ENCODE measurements at places on chromosomes 2 and 18.

- DNase-seq, result no peak
Measured at GRCh38 chr2:176533505-176534193, 264.4 kb downstream of the MTX2 start.

- no peak for DNase-seq
Measured at GRCh38 chr2:164048729-164049128, 312.9 kb upstream of the FIGN start.

- no peak for DNase-seq
Measured at GRCh38 chr2:178229927-178230326, 35.6 kb downstream of the OSBPL6 start.

GRCh38 chr2:217279140-217279539 is 419.3 kb upstream of the TNP1 start:
- no peak for DNase-seq

DNA sequence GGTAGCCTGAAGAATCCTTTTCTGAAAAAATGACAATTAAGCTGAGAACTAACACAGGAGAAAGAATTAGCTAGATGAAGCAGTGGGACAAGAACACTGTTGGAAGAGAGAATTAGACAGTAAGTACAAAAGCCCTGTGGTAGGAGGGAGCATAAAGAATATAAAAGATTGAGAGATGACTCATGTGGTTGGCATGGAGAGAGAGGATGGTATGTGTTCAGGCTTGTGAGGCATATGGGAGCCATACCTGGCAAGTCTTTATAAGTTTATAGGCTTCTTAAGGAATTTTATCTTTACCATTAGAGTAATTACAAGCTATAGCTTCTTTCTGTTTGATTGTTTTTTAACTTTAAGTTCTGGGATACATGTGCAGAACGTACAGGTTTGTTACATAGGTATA is 325.0 kb downstream of the ARL6IP6 start:
- no peak for DNase-seq

- no peak for DNase-seq
Measured at GRCh38 chr2:31347319-31347718, 67.2 kb downstream of the XDH start.

- no peak for DNase-seq
Measured at GRCh38 chr2:98917031-98917471, 19.0 kb downstream of the CRACDL start.

DNA sequence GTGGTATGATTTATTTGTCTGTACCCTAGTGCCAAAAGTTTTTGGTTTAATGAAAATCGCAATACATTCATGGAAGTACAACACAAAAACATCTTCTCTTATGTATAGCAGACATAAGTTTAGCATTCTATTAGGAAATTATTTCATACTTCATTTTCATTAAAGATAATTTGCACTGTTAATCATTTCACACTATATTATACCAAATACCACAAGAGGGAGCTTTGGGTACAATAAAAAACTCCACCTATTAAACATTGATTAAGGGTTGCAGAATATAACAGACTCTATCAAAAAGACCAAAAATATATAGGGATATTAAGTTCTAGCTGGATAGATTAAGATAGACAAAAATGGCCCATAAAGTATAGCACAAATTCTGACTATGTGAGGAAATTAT is 79.0 kb downstream of the SLC66A3 start:
- DNase-seq, result no peak

- DNase-seq, result no peak
Measured at GRCh38 chr18:74412116-74412880, 44.8 kb downstream of the DIPK1C start.

- DNase-seq, result no peak
Measured at GRCh38 chr2:54510916-54511315, 54.8 kb downstream of the SPTBN1 start.

DNA sequence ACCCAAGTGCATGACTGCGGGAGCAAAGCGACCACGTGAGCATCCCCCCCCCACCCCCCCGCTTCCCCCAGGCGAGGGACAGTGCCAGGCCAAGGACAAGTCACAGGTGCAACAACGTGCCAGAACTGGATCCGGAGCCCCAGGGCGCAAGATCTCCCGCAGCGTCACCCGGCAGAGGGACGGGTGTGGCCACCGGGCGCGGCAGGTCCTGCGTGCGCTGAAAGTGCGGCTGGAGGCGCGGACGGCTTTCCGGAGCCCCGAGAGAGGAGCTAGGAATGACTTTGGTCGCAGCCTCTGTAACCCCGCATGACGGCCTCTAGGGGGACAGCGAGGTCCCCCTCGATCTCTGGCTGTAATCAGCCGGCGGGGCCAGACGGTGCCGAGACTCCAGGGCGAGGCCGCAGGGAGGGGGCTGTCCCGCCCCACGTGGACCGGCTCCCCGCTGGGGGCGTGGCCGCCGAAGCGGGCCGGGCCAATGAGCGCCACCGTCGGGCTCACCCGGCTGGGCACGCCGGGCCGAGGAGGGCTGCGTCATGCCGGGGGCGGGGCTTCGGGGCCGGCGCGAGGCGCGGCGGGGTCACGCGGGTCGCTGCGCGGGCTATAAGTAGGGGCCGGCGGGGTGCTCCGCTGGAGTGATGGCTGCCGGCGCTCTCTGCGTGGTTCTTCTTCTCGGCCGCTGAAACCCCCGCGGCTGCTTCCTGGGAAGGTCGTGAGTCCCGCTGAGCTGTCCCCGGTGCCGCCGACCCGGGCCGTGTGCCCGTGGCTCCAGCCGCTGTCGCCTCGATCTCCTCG is at the start of gene SLC20A1:
Gene SLC20A1, plus strand, starts transcription at position 630 of the 792 bp plus-strand sequence. CDS start 890 bp downstream, outside the sequence.
- peak; percentile 93 for DNase-seq

DNA sequence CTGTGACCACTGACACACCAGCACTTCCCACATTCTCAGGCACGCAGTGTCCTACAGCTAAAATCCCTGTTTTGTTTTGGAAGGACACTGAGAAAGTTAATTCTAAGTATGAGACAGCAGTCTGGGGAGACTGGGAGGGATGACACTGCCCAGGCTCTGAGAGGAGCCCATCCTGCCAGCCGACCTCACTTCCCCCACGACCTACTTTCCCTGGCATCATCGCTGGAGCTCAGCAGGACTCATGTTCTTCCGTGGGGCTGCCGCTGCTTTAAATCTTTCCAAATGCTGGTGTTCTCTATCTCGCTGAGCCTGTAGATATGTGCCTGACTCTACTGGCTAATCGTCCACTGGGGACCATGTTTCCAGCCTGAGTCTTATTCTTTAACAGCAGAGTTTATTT is 68.8 kb upstream of the TMEM200C start:
- no peak for DNase-seq

- no peak for DNase-seq
Measured at GRCh38 chr2:47313141-47313691, 89.7 kb upstream of the MSH2 start.

GRCh38 chr2:191421950-191422349 is 176.7 kb downstream of the MYO1B start:
- DNase-seq, result no peak

- DNase-seq, result no peak
Measured at GRCh38 chr18:12656938-12657683, 796 bp downstream of the SPIRE1 start.

DNA sequence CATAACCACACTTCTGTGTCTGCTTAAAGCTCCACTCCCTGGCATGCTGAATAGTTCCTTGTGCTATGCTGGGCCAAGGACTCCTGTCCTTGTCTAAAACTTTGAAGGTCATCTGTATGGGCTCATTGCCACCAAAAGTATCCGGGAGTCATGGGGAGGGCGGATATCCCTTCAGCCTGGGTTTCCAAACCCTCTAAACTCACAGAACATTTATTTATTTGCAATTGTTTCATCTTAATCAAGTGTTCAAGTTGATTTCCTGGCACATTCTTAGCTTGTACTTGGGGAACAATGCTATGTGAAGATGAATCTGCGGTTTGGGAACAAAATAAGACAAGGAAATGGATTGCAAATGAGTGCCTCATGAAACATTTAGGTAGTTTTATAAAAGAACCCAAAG is 1.8 kb downstream of the NOSTRIN start:
- no peak for DNase-seq

DNA sequence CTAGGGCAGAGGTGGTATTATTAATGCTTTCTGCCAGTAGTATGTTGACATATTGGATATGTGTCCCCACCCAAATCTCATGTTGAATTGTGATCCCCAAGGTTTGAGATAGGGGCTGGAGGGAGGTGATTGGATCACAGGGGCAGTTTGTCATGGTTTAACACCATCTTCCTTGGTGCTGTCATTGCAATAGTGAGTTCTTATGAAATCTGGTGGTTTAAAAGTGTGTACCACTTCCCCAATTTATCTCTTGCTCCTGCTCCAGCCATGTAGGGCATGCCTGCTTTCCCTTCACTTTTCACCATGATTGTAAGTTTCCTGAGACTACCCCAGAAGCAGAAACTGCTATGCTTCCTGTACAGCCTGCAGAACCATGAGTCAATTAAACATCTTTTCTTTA is 47.1 kb upstream of the THSD7B start:
- DNase-seq, result no peak

Data from stimulated activated CD8-positive, alpha-beta memory T cell treated with anti-CD3 and anti-CD28 coated beads, Interleukin-15, amount 100 ng/mL, for 4 hours (primary cell).